ENCODE measurements at places on chromosomes 4 and X.

- DNase-seq: no peak
Observed at GRCh38 chrX:142312591-142312990, 107.5 kb upstream of the MAGEC2 start.

DNA sequence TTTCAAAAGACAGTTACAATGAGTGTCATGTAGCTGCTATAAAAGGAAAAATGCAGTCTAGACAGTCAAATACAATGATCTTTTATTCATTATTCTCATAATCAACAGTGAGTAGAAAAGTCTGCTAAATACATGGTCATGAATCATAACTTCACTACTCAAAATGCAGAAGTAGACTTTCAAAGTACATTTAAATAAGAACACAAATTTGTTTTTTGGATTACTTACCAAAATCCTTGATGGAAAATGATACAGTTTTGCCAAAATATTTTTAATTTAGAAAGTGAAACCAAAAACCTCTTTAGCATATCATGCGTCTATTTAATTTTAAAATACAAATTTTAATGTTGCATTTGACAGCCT is 4.9 kb downstream of the ACSL4 start:
- no peak for DNase-seq

GRCh38 chr4:80187677-80188076 is 9.6 kb upstream of the PRDM8 start:
- DNase-seq: no peak

- DNase-seq: no peak
Observed at GRCh38 chrX:133645977-133646718, 230.9 kb upstream of the GPC4 start.

- DNase-seq: no peak
Observed at GRCh38 chrX:110219920-110220319, 98.0 kb downstream of the AMMECR1 start.

- no peak for DNase-seq
Observed at GRCh38 chrX:39605866-39606265, 491.9 kb downstream of the BCOR start.

DNA sequence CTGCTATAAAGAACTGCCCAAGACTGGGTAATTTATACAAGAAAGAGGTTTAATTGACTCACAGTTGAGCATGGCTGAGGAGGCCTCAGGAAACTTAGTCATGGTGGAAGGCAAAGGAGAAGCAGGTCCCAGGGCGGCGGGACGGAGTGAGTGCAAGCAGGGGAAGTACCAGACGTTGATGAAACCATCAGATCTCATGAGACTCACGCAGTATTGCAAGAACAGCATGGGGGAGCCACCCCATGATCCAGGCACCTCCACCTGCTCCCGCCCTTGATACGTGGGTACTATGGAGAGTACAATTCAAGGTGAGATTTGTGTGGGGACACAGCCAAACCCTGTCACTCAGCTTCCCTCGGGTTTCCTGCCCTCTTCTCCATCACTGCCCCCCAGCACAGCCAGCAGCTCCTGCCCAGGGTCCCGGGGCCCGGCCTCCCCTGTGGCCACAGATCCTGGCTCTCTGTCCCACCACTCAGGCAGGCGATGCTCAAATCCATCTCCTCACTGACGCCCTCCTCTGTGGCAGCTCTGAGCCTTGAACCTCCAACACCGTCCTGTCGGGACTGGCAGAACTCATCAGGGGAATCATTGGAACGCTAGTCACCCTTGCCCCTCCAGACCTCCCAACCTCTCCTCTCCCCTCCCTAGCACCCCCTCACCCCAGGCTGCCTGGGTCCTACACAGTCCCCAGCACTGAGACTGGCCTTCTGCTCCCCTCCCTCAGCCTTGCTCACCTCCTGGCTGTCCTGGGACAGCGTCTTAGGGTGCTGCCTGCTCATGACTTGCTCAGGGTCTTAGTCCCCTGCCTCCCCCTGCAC is 37.6 kb downstream of the FGFRL1 start:
- no peak for DNase-seq

- no peak for DNase-seq
Observed at GRCh38 chr4:79181190-79181589, 144.7 kb downstream of the NAA11 start.

All from activated naive CD8-positive, alpha-beta T cell treated with anti-CD3 and anti-CD28 coated beads, Interleukin-2, amount 50 U/mL, for 16 hours (primary cell).